Stimulated activated CD4-positive, alpha-beta T cell treated with anti-CD3 and anti-CD28 coated beads, Interleukin-2, amount 100 ng/mL, for 24 hours (primary cell): ENCODE measurements at places on chromosomes 12 and 14.

GRCh38 chr14:36454599-36455240 is 65.3 kb downstream of the NKX2-1 start:
- DNase-seq = no peak

DNA sequence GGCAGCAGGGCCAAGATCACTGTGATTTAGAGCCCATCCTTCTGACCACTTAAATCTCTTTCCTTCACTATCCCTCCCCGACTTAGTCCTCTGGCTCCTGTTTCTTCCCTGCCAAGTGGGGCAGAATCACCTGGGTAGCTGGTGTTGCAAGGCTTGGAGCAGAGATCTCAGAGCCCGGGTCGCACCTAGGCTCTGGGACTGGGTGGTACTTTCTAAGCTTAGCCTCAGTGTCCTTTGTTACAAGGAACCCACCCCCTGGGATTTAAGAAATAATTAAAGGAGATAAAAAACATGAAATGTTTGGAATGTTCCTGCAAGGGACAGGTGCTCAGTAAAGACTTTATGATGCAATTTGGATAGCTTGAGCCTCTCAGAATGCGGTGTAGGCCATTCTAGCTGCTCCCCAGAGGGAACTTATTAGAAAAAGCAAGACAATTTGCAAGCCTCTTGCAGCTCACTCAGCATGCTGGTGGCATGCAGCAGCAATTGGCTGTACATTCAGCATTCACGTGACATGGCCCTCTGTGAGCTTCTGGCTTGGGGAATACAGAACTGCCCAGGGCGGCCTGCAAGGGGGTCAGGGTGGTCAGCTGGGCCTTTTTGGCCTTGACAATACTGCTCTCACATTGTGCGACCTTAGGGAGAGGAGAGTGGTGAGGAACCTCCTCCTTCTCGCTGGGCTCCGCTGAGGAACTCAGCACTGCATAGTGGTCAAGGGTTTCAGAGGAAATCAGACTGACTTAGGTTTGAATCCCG is 16.8 kb downstream of the C14orf132 start:
- no peak for DNase-seq

DNA sequence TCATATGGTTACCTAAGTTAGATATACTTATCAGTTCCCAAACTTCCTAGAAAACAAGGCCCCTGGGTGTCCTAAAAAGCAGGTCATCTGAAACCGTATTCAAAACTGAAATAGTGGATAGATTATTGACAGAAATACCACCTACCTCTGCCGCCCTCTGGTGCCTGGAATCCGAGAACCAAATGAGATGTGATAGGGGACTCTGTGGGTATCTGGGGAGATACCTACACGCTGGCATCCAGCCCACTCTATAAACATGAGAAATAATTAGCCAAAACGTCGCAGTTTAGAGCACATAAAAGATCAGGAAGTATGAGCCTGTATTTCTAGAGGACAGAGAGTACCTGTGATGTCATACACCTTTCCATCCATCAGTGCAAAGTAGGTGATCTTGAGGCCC is 4.4 kb downstream of the ORMDL2 start:
- no peak for DNase-seq

DNA sequence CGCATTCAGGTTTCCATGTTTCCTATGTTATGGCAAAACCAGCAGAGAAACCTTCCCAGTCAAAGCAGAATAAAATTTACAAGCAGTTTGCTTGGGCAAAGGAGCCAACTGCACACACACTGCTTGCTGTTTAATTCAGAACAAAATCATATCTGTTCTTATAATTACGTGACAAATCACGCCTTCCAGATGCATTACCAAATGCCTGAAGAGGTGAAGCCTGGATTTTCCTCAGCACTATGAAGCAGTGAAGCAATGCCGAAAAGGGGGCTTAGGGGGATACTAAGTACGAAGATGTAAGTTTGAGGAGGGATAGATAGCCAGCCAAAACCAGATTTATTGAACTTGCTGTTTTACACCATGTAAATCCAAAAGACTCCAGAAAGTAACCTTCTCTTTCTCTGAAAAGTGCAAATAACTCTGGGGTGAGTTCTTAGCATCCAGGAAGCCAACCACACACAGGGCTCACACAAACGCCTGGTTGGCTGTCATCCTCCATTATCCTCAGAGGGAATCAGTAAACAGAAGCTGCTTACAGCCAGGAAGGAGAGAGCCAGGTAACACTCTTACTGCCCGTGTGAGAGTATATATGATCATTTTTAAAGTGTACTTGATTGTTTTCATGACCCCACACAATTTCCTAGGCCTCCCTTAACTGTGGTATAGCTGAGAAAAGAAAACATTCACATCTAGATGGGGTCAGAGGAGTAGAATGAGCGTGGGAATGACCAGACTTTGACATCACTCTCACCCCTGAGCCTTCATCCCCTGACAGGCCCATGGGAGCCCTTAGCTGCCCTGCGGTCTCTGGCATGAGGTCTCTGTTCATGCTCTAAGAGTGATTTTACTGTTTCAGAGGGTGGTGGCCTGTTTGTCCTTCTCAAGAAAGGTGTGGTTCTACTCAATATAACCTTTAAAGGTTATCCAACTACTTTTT is 442.5 kb downstream of the EGLN3 start:
- no peak for DNase-seq

GRCh38 chr14:47012533-47013280 is 361.1 kb upstream of the RPL10L start:
- no peak for DNase-seq

- DNase-seq = no peak
Measured at GRCh38 chr14:31968956-31969698, 108.0 kb upstream of the ARHGAP5 start.

DNA sequence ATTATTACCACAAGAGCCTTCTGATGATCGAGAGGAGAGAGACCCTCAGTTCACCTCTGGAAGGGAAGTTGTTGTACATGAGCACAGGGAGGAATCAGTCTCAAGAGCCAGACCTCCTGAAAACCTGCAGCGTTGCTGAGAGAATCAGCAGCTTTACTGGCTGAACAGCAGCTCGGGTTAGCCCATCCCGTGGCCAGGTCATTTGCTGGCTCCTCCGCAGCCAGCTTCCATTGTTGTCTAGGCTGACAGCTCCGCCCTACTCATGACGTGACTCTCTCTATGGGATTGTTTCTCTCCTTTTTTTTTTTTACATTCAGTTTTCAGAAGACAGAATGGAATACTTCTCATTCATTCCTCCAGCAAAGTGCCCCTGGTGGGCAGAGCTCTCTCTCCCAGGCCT is 69.9 kb downstream of the TGFB3 start:
- no peak for DNase-seq

DNA sequence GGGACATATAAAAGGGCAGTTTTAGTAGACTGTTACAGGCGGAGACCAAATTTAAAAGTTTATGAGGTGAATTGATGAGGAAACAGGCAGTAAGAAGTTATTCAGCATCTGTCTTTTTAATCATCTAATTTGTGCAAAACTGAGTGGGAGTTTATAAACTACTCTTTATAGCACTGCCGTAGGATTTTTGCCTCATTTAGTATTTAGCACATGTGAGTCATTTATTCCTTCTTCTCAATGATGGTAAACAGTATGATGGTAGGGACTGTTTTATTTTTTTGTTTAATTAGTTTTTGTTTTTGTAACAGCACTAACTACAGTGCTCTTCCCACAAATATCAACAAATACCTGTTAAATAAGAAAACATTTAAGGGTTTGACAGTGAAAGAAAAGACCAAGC is 20.6 kb downstream of the TOGARAM1 start:
- DNase-seq = no peak
